DMS79 treated with DMSO at 0.1 percent for 48 hours (cell line): ENCODE measurements at places on chromosomes 7 and 10.

DNA sequence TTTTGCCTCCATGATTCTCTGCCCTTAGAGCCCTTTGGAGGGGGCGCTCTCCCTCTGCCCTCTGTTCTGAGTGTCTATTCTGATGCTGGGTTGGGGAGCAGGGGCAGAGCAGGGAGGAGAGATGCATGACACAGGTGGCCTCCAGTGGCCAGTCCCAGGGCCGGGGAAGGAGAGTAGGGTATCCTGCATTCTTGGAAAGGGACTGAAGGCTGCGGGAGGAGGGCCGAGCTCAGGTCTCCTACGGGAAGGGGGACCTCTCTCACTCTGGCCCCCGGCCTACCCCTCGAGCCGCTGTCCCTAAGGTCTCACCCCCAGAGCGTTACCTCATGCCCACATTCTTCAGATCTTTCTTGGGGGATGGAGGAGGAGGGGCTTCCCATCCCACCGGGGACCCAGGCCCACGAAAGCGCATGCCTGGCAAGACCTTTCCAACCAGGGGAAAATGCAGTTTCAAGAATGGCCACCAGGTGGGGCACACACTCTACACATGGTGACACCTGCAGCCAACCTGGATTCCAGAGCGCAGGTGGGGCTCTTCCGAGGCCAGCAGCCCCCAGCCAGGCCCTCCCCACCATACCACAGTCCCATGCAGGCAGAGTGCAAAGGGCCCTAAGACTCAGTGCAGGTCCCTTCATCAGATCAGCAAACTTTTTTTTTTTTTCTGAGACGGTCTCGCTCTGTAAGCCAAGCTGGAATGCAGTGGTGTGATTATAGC is 86.4 kb downstream of the MYL10 start:
- peak; percentile 60 for DNase-seq

DNA sequence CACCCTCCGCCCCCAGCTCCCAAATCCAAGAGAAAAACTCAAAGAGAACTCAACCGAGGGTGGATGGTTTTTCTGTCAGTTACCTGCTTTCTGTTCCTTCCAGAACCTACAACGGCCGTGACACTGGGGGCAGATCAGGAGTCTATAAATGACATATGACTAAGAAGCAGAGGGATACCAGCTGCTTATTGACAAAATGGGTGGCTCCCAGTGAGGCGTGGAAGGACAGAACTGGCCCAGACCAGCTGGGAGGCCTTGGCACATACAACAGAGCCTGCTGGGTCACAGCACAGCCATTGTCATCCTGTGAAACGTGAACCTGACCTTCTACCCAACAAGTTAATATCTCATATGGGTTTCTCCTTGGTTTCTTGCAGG is 84.3 kb upstream of the ADRB1 start:
- DNase-seq: no peak

DNA sequence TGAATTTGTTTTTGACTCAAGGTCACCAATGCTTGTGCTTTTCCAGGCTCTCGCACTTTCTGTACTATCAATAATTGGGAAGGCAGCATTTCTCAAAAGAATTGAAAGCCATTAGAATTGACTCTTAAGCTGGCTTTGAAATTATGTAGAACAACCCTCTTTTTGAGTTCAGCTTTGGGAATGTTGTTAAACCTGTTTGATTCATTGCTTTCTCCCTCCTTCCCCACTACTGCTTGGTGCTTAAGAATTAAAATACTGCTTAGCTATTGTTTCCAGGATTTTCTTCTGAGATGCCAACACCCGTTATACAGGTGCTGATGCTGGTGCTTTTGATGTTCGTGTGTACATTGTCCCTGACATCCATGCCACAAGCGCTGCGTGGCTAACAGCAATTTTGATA is 15.5 kb upstream of the FZD8 start:
- no peak for DNase-seq

DNA sequence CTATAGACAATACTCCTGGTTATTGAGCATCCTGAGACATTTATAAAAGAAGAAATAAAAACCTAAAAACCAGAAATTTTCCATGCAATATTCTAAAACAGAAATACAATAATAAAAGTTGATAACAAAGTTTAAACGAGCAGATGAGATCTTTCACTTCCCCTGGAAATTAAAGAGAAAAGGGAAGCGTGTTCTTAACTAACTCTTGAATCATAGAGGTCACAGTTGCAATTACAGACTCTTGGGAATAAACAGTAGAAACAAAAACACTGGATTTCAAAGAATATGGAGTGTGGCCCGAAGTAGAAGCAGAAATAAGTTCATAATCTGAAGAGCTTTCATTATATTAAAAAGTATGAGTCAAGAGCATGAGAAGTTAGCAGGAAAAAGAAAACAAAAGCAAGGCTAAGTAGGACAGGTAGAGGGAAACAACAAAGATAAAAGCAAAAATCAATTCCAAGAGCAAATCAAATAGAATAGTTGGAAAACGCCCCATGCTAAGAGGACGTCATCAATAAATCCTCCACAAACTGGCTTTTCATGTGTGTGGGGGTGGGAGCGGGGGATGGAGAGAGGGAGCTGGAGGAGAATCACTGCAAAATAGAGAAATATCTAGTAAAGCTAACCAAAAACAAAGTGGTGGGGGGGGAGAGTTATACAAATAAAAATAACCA is 55.2 kb upstream of the C10orf71 start:
- DNase-seq: no peak

DNA sequence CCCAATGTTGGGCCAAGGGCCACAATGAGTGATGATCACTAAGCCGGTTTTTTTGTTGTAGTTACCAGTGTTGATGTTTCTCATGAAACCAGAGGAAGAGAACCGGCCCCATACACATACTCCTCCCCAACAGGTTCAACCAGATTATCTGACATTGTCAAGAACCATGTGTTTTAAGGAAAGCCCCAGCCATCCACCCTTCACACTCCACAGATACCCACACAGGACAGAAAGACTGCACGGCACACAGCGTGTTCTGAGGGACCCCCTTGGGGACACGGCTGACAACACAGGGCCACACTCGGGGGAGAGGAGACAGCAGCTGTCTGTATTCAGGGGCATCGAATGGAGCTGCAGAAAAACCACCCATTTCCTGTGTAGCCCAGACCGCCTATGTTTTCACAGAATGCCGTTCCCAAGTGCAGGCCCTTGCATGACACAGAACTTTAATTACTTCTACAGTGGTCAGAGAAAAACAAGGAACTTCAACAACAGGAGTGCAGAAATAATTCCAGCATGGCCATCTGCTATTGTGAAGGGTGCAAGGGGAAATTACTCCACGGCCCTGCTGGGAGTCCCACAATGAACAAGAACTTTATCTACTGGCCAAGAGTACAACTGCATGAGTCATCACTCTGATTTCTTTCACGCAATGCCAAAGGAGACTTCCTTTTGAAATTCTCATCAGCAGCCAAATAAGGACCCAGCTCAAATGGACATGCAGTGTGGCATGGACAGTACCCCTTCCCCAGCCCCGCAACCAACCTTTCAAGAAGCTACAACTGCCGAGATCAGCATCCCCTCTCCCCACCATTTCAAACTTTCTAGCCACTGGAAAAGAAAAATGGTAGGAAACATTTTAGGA is 2.3 kb downstream of the KLF6 start:
- no peak for DNase-seq

- DNase-seq: no peak
Observed at GRCh38 chr10:91800182-91800581, 2.0 kb downstream of the TNKS2 start.

- DNase-seq: no peak
Observed at GRCh38 chr10:29204070-29204800, 84.6 kb upstream of the LYZL1 start.

DNA sequence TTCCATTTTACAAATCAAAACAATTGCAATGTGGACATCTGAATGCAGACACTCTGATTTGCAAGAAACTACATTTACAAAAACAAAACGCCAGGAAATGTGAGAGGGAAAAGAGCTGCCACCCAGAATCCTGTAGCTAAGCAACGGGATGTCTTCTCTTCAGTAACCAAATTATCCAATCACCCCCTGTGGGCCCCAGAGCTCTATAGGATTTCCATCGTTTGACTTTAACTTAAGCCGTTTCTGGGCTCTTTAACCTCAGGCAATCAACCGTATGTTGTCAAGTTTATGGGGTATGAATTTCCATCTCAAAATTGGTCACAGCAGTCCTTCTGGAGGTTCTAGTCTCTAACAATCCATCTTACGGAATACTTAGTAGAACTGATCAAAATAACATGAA is 240.5 kb downstream of the ETV1 start:
- DNase-seq: no peak

- DNase-seq: no peak
Observed at GRCh38 chr10:97335188-97335619, 675 bp upstream of the FRAT2 start.

- no peak for DNase-seq
Observed at GRCh38 chr7:103532955-103533354, 86.9 kb upstream of the SLC26A5 start.

DNA sequence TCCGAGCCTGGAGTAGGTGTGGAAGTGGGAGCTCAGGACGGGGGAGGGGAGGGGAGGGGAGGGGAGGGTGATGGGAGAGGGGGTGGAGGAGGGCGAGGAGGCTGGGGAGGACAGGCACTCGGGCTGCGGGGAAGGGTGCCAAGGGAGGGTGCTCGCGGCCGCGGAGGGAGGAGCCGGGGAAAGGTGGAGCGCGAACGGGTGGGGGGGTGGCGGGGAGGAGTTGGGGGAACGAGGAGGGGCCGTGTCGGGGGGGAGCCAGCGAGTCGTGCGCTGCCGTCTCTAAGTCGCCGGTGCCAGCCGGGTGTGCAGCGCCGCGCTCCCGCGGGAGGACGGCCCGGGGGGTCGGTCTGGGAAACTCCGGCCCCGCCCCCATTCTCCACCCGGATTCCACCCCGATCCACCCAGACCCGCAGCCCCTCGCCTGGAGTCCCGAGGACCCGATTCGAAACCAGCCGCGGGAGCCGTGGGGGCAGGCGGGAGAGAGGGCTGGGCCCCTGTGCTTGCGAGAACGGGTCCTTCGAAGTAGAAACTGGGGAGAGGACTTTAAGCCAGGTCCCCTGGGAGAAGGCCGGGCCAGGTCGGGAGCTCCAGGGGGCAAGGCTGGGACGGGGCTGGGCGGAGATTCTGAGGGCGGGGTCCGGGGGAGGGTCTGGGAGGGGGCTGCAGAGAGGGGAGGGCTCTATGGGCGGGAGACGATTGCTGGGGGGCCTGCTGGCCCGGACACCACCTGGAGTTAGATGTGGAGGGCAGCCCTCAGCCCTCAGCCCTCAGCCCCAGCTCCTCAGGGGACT is at the start of gene ZNF467:
Gene ZNF467, minus strand, starts transcription at position 143 of the 791 bp plus-strand sequence. CDS start 2,556 bp downstream, outside the sequence.
- peak; percentile 7 for DNase-seq

- no peak for DNase-seq
Observed at GRCh38 chr7:71804256-71804655, 607.9 kb downstream of the CALN1 start.

- no peak for DNase-seq
Observed at GRCh38 chr7:157412491-157413180, 75.8 kb downstream of the DNAJB6 start.

- DNase-seq: no peak
Observed at GRCh38 chr10:68334672-68335467, 2.1 kb upstream of the PBLD start.

DNA sequence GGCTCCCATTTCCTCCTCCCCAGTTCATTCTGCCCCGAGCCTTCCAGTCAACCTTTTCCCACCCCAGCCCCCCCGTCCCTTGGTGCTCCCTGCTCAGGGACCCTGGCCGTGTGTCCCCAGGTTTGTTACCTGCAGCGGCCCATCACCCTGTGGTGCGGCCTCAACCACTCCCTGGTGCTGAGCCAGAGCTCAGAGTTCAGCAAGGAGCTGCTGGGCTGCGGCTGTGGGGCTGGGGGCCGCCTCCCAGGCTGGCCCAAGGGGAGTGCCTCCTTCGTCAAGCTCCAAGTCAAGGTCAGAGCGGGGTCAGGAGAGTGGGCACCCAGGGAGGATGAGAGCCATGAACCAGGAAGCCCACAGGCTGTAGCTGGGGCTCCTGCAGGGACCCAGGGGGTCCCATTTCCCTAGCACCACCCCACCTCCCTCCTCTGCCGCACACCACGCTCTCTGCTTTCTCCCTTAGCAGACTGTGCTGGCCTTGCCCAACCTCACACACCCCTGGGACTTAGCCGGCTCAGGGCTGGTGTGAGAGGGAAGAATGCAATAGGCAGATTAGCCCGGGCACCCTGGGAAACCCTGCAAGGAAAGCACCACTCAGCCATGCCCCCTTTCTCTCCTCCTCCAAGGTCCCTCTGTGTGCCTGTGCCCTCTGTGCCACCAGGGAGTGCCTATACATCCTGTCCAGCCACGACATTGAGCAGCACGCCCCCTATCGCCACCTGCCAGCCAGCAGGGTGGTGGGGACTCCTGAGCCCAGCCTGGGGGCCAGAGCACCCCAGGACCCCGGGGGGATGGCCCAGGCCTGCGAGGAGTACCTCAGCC is 2.0 kb upstream of the PCOLCE start:
- no peak for DNase-seq
